K562 (cell line): ENCODE measurements at places on chromosomes 12 and 14.
A peak's percentile ranks its signal among the peaks of the same experiment; 100 is the strongest.

DNA sequence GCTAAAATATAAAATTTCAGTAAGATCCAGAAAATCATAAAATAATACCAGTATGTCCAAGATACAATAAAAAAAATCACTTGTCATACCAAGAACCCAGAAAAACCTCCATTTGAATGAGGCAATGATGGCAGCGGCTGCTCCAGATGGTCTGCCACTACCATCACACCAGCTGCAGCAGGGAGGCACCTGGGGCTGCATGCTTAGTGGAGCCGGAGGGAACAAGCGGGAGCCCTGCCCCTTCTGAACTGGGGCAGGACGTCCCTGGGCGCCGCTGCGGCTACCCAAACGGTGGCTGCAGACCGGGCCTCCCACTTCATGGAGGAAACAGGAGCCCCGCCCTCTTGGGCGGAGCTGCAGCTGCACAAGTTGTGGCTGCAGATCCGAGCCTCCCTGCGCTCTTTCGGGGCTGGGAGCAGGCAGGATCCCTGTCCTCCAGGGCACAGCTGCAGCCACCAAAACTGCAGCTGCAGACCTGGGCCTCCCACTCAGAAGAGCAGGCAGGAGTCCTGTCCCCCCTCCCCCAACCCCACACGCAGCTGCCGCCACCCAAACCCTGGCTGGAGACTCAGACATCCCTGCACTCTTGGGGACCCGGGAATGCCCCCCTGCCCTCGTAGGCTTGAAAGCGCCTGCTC is 36.1 kb upstream of the OR5AU1 start:
- peak; percentile 35 for DNase-seq

- no peak for DNase-seq
Observed at GRCh38 chr12:75364919-75365318, 26.0 kb upstream of the GLIPR1L2 start.

DNA sequence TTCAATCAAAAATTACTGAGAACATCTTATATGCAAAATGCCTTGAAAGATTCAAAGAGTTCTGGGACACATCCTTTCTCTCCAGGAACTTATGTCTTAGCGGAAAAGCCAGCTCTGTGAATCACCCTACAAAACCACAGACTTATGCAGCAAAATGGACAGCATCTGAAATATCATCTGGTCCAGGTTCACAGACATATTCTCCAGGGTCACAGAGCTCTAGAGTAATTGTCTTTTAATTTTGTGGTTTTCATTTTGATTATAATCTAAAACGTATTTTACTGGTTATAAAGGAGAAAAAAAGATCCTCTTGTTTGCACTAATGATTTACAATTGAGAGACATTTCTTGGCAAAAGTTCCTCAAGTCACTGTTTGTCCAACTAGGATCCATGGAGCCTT is 246.2 kb downstream of the MSRB3 start:
- DNase-seq, result no peak

DNA sequence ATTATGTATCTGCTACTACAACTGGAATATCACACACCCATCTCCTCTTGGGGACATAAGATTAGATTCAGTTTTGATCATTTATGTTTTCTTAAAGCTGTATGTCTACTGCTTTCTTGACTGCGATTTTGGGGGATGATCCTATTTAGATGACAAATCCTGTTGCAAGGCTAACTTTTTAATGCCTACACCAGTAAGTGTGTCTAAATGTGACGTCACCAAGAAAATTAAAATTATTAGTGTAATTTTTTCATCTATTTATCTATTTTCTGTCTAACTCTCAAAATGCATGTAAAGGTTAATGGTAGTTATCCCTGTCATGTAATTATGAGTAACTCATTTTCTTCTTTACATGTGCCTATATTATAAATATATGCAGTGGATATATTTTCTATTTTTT is 170.9 kb upstream of the PPFIA2 start:
- DNase-seq, result no peak

- DNase-seq, result no peak
Observed at GRCh38 chr12:114447274-114447716, 41.4 kb upstream of the TBX5 start.

DNA sequence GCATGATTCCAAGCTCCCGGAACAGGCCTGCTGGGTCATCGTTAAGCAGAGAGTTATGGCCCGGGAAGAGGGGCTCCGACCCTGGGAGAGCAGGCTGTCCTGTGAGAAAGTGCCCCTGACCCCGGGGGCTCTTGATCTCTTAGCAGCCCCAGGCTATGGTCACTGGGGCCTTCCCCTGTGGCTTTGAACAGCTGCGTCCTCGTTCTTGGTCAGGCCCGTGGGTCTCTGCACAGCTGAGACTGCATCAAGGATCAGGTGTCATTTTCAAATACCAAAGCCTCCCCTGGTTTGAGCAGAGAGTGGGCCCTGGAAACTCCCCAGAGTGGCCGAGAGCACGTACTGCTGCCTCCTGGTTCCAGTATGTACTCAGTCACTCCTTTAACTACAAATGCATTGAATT is 114.8 kb downstream of the ESRRB start:
- DNase-seq, result no peak

DNA sequence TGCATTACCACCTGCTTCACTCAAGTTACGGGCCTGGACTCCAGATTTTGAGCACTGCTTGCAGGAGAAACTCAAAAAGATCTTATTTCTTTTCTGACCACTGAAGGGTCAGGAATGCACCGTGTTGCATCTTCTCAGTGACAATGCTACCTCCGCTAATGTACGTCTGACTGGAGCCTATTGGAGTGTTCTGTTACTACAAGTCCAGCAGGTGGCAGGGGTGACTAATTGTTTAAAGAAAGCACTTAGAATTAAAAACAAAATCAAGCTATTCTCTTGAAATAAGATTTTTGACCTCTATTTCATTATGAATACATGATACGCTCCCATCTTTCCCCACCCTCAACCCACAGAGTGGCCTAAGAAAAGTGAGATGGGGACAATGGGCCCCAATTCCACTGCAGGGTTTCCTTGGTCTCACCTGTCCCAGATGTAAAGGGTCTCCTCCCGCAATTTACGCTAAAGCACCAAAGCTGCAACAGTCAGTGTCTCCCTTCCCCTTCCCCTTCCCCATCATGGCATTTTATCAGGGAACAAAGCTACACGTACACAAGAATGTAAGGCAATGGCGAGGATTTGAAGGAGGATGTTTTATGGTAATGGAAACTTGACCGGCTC is 2.2 kb downstream of the TBPL2 start:
- DNase-seq, result peak; percentile 35

GRCh38 chr12:27226407-27226929 is 17.6 kb upstream of the STK38L start:
- no peak for DNase-seq

DNA sequence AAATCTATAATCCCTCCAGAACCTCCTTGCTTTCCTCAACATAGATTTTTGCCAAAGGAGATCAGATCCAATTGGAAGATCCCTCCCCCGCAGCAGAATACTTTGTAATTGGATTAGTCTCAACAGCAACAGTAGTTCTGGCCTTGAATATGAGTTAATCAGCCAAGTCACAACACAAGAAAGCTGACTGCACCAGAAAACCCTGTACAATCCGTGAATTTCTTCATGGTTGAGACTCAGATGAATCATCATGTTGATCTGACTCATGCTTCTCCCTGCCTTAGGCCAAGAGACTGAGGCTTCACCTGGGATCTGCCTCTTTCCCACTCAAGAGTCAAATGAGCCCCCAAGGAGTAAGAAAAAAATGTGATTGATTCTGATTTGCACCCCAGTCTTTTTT is 3.0 kb upstream of the METTL17 start:
- DNase-seq, result peak; percentile 30

- no peak for DNase-seq
Observed at GRCh38 chr12:79933532-79934264, 1.2 kb downstream of the PPP1R12A start.

DNA sequence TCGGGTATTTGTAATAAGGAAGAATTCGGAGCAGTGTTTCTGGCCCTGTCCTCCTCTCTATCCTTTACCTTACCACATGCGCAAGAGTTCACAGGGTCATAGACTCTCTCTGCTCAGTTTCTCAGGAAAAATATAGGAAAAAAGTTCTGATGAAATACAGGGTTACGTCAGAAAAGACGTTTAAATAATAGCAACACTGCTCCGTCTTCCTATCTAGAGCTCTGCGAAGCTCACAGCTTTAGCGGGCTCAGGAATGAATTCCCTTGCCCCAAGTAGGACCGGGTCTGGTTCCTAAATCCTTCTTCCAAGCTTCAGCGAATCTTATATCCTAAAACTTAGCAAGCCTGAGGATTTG is 365 bp downstream of the CCDC59 start:
- peak; percentile 20 for DNase-seq
